ENCODE measurements at places on chromosomes 7 and 10.
A peak's percentile ranks its signal among the peaks of the same experiment; 100 is the strongest.

DNA sequence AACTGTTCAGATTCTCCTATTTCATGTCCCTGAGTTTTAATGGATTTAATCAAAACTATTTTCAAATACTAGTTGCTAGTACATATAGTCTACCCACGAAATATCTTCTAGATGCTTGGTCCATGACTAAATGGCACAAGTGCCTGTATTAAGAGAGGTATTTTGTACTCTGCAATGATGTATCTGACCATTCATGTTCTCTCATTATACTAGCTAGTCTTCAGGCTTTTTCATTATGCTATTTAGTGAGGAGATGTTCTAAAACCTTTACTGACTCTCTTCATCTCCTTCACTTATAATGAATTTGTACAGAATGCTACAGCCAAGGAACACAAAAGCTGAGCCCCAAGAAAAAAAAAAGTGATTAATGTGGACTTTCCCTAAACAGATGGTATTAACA is 222.5 kb downstream of the AHR start:
- DNase-seq, result no peak

- DNase-seq, result no peak
These were observed 61.7 kb downstream of the DAGLB start for GRCh38 chr7:6385909-6386560.

DNA sequence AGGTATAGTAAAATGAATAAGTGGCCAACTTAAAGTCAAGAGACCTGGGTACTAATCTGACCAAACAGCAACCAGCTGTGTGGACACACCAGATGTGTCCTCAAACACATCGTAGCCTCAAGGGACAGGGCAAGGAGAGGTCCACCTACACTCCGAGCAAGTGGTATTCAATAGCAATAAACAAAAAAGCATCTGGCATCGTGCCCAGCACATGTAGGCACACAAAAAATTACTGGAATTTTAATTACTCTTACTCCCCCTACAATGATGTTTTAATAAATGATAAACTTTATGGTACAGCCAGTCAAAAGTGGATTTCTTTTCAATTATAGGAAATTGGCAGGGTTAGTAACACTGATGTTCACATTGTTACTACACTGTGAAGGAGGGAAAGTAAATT is 3.5 kb upstream of the RGS10 start:
- DNase-seq, result no peak

- peak; percentile 52 for DNase-seq
These were observed 5.7 kb upstream of the HOXA13 start for GRCh38 chr7:27205325-27206280.

DNA sequence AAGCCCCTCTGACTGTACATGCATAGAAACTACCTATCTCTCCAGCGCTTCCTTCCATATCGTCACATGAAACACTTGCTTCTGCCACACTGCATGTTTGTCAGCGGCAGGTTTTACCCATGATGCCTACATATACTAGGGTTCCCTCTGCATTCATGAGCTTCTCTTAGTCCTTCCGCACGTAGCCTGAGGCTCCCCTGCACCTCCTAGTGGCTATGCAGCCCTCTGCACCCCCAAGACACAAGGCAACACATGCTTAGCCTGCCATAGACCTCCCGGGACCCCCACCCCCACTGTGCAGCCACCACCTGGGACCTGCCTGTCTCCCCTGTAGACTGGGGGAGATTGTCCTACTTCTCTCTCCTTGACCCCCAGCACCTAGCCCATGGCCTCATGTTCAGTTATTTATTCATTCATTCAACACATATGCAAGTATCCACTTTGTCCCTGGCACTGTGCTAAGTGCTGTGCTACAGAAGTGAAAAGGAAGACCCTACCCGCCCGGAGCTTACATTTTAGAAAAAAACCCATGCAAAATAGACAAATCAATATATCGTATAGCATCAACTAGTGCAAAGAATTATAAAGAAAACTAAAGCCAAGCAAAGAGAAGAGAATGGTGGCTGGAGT is 23.5 kb downstream of the TMEM273 start:
- DNase-seq, result peak; percentile 66

DNA sequence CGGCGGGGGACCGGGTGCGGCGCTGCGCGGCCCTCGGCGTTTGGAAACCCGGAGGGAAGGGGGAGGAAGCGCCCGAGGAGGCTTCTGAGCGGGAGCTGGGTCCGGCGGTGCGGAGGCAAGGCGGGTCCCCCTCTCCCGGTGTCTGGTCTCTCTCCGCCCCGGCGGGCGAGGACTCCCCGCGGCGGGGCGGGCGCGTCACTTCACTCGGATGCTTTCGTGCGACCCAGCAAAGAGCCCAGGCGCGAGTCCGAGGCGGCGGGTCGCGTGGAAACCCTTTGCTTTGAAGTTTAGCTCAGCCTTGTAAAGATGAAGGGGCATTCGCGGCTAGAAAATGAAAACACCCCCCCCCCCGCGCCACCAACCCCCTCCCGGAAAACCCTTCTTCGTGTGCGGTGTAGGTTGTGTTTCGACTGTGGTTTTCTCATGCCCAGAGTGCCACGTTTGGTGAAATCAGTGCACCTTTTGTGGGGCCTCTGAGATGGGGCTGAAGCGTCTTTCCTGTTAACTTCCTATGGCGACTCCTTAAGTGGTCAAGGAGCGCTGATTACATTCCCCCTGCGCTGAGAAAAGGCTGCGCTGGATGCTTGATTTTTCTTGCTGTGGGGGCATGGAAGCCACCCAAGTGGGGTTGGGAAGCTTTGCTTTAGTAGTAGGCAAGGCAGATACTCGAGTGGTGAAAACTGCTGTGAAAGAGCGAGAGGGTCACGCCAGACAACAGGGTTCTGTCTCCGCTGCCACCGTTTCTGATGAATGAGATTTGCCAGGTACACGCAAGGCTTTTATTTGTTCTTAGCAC is 876 bp downstream of the GNAI1 start:
- no peak for DNase-seq

DNA sequence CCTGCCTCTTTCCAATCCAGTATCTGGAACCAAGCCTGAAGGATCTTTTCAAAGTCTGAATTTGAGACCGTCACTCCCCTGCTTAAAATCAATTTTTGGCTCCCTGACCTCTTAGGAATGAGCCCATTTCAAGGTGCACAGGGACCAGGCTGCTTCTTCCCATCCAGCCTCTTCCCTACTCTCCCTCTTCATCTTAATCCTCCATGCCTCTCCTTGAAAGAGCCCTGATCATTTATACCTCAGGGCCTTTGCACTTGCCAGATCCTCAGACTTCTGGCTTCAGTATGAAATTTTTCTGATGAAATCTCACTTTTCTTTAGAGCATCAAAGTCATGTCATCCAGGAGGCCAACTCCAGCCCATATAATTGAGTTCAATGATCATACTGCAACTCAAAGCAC is 399.5 kb upstream of the CELF2 start:
- DNase-seq, result no peak

- DNase-seq, result no peak
These were observed 8.2 kb upstream of the PTTG1IP2 start for GRCh38 chr7:90461219-90461618.

GRCh38 chr7:112185005-112185834 is 21.0 kb downstream of the DOCK4 start:
- no peak for DNase-seq

- no peak for DNase-seq
These were observed 7.4 kb upstream of the CUL2 start for GRCh38 chr10:35097510-35097909.

DNA sequence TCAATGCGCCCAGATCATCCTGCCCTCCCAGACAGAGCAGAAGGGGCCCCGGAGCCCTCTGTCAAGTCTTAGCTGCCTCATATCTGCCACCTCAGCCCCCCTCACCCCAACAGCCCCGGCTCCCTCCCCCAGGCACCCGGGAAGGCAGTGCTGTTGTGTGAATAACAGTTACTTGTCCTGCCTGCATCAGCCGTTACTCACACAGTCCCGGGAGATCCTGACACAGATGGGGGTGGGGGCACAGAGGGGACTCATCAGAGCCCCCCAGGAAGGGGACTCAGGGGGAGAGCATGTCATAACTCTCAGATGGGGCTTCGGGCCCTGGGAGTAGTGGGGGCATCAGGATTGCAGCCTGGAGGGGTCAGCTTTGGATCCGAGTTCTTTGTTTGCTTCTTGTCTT is 12.4 kb upstream of the SERPINE1 start:
- no peak for DNase-seq

DNA sequence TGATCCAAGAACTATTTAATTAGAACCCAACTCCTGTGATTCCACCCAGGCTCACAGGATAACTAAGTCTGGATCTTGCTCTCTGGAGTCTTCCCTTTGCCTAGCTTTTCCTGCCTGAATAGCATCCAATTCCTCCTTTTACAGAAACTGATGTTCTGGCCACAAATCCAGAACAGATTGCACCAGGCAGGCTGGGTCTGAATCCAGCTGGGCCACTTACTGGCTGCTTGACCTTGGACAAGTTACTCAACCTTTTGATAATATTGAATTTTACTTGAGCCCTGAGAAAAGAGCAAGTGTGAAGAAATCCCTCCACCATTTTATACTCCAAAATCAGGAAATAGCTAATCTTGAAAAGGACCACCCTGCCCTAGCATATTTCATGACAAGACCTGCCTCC is 55.5 kb upstream of the SLC35G1 start:
- no peak for DNase-seq

DNA sequence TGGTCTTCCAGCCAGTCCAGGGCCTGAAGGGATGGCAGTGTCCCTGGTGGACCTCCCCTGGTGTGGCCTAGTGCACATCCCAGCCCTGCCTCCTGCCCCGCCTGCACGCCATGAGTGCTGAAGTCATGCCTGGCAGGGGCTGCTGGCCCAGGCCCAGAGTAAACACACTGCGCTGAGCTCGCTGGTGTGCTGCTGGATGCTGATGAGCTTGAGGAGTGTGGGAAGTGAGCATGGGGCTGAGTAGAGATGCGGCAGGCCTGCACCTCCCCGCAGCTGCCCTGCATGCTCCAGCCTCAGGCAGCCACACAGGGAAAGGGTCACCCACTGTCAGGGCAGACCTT is 43.2 kb downstream of the HTRA1 start:
- no peak for DNase-seq

DNA sequence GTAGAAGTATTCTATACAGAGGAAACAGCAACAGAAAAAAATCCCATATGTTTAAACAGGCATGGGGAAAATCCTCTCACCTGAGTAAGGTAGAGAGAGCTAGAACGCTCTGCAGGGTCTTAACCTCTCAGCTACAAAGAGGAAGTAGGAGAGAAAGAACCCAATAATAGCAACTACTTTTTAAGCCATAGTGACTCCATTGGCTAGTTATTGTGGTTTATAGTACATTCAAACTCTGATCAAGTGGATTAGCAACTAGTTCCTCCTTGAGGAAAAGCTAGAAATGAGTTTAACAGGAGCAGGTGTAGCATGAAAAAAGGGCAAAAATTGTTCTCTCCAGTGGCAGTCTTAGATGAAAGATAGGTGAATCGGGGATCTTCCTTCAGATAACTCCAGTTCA is 89.7 kb downstream of the HGF start:
- DNase-seq, result no peak

DNA sequence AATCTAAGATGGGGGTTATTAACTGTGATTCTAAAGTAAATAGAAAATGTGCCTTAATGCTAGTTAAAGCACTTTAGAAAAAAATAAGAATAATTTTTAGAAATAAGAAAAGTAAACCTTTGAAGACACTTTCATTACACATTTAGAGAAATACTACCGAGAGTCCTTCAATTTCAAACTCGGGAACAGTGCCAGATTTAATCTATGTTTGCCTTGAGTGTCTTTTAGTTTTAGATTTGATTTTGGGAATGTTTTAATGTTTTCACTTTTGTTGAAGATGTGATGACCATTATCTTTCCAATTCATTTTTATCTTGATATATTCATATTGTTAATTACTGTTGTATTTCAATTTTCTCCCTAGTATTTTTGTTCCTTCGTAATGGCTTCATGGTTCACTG is 592.7 kb upstream of the MGMT start:
- no peak for DNase-seq

GRCh38 chr10:124928545-124928944 is 13.4 kb upstream of the ZRANB1 start:
- no peak for DNase-seq

GRCh38 chr7:158266817-158267741 is 320.5 kb downstream of the PTPRN2 start:
- no peak for DNase-seq

DNA sequence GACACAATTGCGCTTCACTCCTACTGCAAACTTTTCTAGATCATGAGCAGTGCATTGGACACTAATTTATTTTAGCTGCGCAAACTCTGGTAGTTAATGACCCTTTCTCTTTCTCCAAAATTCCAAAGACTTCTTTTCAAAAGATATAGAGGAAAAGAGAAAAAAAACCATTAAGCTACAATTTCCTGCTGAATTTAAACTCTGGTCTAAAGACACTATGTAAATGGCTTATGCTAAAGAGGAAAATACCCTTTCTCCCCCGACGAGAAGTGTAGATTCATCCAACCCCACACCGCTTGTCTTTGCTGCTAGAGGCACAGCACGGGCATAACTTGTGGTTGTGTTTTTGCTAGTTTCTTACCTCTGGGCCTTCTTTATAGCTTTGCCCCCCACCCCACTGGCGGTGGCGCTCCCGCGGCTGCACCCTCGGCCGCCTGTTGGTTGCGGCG is 84.1 kb downstream of the SNX10 start:
- no peak for DNase-seq

GRCh38 chr10:42776681-42777080 is 5.9 kb upstream of the BMS1 start:
- DNase-seq, result no peak

GRCh38 chr10:14102056-14102455 is 228.7 kb downstream of the FRMD4A start:
- DNase-seq, result no peak

GRCh38 chr10:57754803-57755202 is 512.9 kb downstream of the IPMK start:
- no peak for DNase-seq

DNA sequence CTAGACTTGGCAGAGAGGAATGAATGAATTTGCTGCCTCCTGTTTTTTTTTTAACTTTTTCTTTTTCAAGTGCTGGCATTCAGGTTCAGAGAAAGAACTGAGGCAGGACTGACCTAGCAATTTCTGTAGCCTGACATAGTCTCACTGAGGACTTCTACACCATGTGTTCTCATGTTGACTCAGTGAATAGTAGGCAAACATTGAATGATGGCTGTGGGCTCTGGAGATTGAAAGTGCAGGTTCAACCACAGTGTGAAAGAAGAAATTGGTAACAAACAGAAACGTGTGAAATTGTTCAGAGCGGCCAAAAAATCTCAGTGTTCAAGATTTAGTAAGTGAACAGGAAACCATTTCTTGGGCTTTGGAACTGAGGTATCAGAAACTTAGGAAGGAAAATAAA is 322.4 kb upstream of the GHITM start:
- no peak for DNase-seq

DNA sequence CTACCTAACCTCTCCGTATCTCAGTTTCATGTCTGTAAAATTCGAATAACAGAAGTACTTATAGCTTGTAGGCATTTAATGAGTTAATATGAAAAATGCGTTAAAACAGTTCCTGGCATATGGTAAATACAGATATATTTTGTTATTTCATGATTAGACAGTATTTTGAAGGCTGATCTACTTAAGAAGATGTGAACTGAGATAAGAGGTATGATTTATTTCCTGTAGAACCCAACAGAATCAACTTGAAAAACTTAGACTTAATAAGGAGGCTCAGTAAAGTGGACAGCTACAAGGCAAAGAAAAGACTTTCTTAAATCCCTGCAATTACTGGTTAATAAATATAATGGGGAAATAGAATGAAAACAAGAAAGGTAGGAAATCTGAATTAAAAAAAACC is 103.3 kb downstream of the FANK1 start:
- DNase-seq, result no peak
